ENCODE measurements at places on chromosomes 16 and 17.
A peak's percentile ranks its signal among the peaks of the same experiment; 100 is the strongest.

DNA sequence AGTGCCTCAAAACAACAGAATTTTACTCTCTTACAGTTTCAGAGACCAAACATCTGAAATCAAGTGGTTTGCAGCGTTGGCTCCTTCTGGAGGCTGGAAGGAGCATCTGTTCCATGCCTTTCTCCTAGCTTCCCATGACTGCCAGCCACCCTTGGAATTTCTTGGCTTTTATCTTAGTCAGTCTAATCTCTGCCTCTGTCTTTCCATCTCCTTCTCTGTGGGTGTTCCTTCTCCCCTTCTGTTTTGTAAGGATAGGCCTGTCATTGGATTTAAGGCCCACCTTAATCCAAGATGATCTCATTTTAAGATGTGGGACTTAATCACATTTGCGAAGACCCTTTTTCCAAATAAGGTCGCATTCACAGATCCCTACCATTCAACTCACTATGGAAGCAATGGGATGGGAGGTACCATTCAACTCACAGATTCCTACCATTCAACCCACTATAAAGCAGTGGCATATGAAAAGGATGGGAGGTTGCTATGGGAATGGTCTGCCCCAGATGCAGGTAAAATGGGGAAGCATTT is 321.8 kb downstream of the WWOX start:
- no peaks in the 10 kb centered on the region for H3K36me3 ChIP-seq
- no peaks in the 10 kb centered on the region for H3K4me1 ChIP-seq
- no peaks in the 10 kb centered on the region for H3K27me3 ChIP-seq
- no peak overlapping the region for H3K4me3 ChIP-seq
- no peak for DNase-seq
- no peak overlapping the region for H3K27ac ChIP-seq

- no peaks in the 10 kb centered on the region for H3K36me3 ChIP-seq
- H3K4me3 ChIP-seq = peak overlapping the region; percentile 28
- H3K27me3 ChIP-seq = peaks cover 44% of the 10 kb centered on the region
- no peak for DNase-seq
Observed at GRCh38 chr16:1333854-1334700, 632 bp downstream of the BAIAP3 start.

GRCh38 chr17:28743243-28744103 is at the start of gene TRAF4:
Gene TRAF4, plus strand, starts transcription at chr17:28744011. Its CDS starts 102 bp downstream, at chr17:28744113.
- H3K4me1 ChIP-seq = peaks cover 59% of the 10 kb centered on the region
- peak within 1 kb of the TSS; percentile 72 for H3K27ac ChIP-seq
- H3K27me3 ChIP-seq = no peaks in the 10 kb centered on the region
- H3K4me3 ChIP-seq = peak within 1 kb of the TSS; percentile 76

DNA sequence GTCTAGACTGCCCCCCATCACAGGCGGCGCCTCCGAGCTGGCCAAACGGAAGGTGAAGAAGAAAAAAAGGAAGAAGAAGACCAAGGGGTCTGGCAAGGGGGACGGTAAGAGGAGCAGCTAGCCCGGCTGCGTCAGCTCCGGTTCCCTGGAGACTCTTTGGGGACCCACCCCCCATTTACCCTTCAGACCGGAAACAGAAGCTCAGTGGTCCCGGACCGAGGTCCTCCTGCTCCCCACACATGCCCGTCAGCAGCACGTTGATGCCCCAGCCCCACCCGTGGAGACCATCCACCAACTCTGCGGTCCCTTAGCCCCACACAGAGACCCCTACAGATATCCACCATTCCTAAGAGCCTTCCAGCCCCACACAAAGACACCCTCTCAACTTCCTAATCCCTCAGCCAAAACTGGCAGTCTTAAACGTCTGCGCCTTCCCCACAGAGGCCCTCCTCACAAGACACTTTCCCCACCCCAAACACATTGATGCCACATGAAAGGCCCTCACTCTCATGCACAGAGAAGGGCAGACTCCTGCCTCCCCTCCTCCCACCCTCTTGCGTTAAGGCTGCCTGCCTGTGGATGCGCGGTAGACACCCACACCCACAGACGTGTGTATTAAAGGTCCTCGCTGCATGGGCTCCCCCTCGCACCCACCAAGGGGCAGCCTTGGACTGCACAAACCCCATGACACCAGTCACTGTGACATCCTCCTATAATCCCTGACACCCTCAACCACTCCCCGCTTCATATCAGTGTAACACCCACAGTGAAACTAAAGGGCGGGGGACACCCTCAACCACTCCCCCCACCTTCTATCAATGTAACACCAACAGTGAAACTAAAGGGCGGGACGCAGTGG is 58.2 kb upstream of the RPH3AL start:
- H3K27ac ChIP-seq = peak overlapping the region; percentile 88
- H3K36me3 ChIP-seq = peaks cover 15% of the 10 kb centered on the region

DNA sequence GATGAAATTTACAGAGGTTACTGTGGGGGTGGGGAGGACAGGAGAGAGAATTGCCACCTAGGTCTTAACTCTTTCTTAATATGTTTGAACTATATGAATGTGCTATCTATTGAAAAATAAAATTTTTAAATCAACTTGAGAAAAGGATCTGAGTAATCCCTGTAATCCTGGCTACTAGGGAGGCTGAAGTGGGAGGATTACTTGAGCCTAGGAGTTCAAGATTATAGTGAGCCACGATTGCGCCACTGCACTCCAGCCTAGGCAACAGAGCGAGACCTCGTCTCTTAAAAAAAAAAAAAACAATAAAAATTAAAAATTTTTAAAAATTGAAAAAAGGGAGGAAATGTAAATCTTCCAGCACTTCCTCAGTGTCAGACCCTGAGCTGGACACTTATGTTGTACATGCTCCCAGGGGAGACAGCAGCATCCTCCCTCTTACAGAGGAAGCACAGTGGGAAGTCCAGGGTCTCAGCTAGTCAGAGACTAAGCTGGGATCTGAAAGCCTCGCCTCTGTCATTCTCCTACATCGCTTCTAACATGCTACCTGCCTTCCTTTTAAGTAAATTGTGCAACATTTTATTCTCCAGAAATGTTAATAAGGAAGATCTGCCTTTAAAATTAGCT is 21.9 kb downstream of the PMM2 start:
- DNase-seq = no peak
- H3K27me3 ChIP-seq = no peaks in the 10 kb centered on the region
- H3K27ac ChIP-seq = no peak overlapping the region
- no peak overlapping the region for H3K4me3 ChIP-seq
- H3K4me1 ChIP-seq = peaks cover 8% of the 10 kb centered on the region

- no peak overlapping the region for H3K27ac ChIP-seq
- H3K36me3 ChIP-seq = no peaks in the 10 kb centered on the region
- peaks cover 10% of the 10 kb centered on the region for H3K4me1 ChIP-seq
- no peak for DNase-seq
- H3K27me3 ChIP-seq = peaks cover 15% of the 10 kb centered on the region
Observed at GRCh38 chr16:66422366-66422765, 4.7 kb upstream of the BEAN1 start.

DNA sequence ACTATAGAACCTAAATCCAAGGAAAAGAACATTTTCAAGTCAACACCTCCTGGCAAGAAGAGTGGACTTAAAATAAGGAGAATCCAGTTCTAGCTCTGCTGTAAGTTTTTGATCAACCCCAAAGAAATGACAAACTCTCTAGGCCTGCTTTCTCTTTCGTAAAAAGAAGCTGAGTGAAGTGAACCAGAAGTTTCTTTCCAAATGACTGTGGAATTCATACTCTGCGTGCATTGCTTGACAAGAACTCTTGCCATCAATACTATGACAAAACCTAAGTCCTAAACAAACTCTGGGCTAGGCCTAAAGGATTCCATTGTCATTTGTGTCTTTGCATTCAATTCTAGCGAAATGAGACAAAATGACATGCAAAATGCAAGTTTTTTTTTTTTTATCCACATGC is 187.5 kb upstream of the SOX9 start:
- H3K4me3 ChIP-seq = no peak overlapping the region
- no peaks in the 10 kb centered on the region for H3K36me3 ChIP-seq
- no peaks in the 10 kb centered on the region for H3K27me3 ChIP-seq
- DNase-seq = no peak
- no peaks in the 10 kb centered on the region for H3K4me1 ChIP-seq

GRCh38 chr17:329784-330420 is 22.7 kb downstream of the RPH3AL start:
- no peaks in the 10 kb centered on the region for H3K36me3 ChIP-seq
- H3K27ac ChIP-seq = no peak overlapping the region
- DNase-seq = no peak
- no peaks in the 10 kb centered on the region for H3K27me3 ChIP-seq
- H3K4me1 ChIP-seq = peaks cover 48% of the 10 kb centered on the region

GRCh38 chr16:3807425-3808123 is 72.9 kb downstream of the CREBBP start:
- no peak overlapping the region for H3K4me3 ChIP-seq
- no peak for DNase-seq
- no peak overlapping the region for H3K27ac ChIP-seq
- H3K27me3 ChIP-seq = no peaks in the 10 kb centered on the region
- H3K4me1 ChIP-seq = peaks cover 62% of the 10 kb centered on the region

DNA sequence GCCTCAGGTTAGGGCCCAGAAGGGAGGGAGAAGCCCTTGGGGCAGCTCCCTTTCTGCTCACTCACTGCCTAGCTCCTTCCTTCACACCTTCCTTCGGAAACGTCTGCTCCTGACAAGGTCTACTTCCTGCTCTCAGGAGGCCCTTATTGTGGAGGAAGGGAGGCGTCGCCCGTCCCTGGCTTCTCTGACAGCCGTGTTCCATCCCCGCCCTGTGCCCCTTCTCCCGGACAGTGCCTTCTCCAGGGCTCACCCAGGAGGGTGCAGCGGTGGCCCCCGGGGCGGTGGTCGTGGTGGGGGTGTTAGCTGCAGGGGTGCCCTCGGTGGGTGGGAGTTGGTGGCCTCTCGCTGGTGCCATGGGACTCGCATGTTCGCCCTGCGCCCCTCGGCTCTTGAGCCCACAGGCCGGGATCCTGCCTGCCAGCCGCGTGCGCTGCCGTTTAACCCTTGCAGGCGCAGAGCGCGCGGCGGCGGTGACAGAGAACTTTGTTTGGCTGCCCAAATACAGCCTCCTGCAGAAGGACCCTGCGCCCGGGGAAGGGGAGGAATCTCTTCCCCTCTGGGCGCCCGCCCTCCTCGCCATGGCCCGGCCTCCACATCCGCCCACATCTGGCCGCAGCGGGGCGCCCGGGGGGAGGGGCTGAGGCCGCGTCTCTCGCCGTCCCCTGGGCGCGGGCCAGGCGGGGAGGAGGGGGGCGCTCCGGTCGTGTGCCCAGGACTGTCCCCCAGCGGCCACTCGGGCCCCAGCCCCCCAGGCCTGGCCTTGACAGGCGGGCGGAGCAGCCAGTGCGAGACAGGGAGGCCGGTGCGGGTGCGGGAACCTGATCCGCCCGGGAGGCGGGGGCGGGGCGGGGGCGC is 231.9 kb downstream of the SEC14L1 start:
- peak; percentile 46 for DNase-seq
- peaks cover 73% of the 10 kb centered on the region for H3K4me1 ChIP-seq
- H3K36me3 ChIP-seq = no peaks in the 10 kb centered on the region

- H3K4me3 ChIP-seq = no peak overlapping the region
- no peaks in the 10 kb centered on the region for H3K27me3 ChIP-seq
- no peak overlapping the region for H3K27ac ChIP-seq
- H3K36me3 ChIP-seq = peaks cover 18% of the 10 kb centered on the region
Observed at GRCh38 chr17:59126809-59127417, 20.2 kb upstream of the TRIM37 start.

- H3K27ac ChIP-seq = no peak overlapping the region
- H3K4me3 ChIP-seq = no peak overlapping the region
- no peak for DNase-seq
- H3K4me1 ChIP-seq = no peaks in the 10 kb centered on the region
- no peaks in the 10 kb centered on the region for H3K27me3 ChIP-seq
Observed at GRCh38 chr17:53649201-53649600, 173.5 kb upstream of the KIF2B start.

GRCh38 chr17:46817901-46818209 is 637 bp downstream of the WNT3 start:
- peaks cover 39% of the 10 kb centered on the region for H3K4me1 ChIP-seq
- DNase-seq = no peak
- H3K36me3 ChIP-seq = no peaks in the 10 kb centered on the region
- no peak overlapping the region for H3K4me3 ChIP-seq
- H3K27me3 ChIP-seq = peaks cover 81% of the 10 kb centered on the region

DNA sequence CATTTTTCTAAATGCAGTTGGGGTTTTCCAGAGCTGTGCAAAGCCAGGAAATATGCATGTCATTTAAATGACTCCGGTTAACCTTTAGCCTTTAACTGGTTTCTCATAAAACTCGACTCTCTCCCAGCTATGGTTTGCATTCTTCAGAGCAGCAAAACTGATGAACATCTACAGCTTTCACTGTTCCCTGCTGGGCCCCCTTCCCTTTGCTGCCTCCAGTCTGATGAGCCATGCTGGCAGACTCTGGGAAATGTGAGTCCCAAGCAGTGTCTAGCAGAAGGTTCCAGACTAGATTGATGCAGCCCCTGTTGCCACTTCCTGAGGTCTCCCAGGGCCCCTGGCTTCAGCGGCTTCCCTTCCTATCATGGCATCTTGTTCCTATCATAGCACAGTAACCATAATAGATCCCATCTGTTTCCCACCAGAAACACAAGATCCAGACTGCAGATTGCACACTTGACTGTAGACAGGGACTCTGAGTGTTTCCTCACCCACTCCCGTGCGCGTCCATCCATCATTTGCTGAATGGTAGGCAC is 135.4 kb downstream of the CLEC16A start:
- no peaks in the 10 kb centered on the region for H3K27me3 ChIP-seq
- peaks cover 6% of the 10 kb centered on the region for H3K36me3 ChIP-seq
- H3K4me1 ChIP-seq = peaks cover 43% of the 10 kb centered on the region
- no peak overlapping the region for H3K4me3 ChIP-seq
- no peak overlapping the region for H3K27ac ChIP-seq
- DNase-seq = no peak

GRCh38 chr17:44473367-44473766 is 29.8 kb downstream of the GPATCH8 start:
- no peak overlapping the region for H3K27ac ChIP-seq
- no peak for DNase-seq
- H3K27me3 ChIP-seq = no peaks in the 10 kb centered on the region
- H3K36me3 ChIP-seq = peaks cover 3% of the 10 kb centered on the region

DNA sequence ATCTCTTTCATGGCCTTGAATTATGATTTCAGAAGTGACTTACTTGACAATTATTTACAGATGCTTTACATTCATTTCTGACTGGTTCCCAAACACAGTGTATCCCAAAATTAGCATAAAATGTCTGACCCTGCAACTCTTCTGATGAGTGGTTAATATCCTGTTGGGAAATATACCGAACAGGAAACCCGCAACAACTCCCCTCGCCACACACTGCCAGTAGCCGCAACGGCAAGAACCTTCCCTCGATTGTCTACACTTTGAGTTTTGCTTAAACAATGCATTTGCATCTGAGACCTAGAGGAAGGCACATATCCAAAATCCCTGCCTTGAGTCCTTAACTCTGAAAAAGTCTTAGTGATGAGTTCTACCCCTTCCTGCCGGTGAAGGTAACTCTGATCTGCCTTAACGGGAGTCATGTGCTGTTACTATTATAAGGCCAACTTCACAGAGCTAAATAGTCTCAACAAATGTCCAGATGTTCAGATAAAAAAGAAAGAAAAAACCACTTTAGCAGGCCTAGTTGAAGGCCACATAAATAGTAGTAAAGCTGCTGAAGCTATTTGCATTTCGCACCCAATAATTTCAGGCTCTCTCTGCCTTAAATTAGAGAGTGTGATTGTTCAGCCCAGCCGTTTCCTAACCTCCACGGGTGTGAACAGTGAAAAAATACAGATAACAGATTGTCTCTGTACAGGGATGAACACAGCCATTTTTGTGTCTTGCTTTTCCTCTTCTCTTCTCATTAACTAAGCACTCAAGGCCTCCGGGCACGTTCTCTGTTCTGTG is 321.1 kb downstream of the HS3ST3B1 start:
- H3K27ac ChIP-seq = no peak overlapping the region
- H3K36me3 ChIP-seq = no peaks in the 10 kb centered on the region
- H3K27me3 ChIP-seq = no peaks in the 10 kb centered on the region

Measured in CD4-positive, alpha-beta T cell (primary cell).